ENCODE measurements at places on chromosomes 5 and 9.

- peak; percentile 11 for DNase-seq
These were observed 383.6 kb downstream of the CCDC171 start for GRCh38 chr9:15936306-15936921.

GRCh38 chr5:127849891-127850290 is 146.7 kb downstream of the CCDC192 start:
- no peak for DNase-seq

DNA sequence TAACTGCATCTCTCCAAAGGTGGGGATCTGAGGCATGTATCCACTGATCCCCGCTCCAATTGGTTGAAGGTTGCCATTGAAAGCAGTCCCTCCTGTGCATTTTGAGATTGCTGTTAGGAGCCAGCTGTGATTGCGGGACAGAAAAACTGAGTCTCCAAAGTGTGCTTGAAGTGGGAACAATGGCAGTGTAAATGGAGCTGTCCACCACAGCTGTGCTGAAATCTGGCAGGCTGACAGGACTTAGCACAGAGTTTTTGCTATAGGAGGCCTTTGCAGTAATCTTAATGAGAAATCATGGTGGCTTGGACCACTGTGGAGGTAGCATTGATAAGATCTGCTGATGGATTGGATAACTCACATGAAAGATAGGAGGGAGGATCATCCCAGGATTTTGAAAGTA is 3.3 kb downstream of the RNF20 start:
- no peak for DNase-seq

DNA sequence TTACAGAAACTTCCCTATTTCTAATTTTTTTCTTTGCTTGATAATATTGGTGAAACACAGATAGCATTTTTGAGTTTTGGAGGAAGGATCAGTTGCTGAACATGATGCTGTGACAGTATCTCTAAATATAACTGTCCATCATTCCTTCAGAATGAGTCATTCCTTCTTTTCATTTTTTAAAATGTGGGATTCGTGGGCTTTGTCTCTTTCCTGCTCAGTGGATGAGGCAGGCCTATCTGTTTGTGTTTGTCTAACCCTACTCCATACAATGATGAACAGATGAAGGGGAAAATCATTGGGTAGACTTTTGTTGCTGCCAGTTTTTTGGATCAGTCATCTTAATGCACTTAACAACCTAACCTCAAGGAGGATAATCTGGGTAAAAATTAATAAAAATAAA is 15.7 kb upstream of the OR13C8 start:
- no peak for DNase-seq

DNA sequence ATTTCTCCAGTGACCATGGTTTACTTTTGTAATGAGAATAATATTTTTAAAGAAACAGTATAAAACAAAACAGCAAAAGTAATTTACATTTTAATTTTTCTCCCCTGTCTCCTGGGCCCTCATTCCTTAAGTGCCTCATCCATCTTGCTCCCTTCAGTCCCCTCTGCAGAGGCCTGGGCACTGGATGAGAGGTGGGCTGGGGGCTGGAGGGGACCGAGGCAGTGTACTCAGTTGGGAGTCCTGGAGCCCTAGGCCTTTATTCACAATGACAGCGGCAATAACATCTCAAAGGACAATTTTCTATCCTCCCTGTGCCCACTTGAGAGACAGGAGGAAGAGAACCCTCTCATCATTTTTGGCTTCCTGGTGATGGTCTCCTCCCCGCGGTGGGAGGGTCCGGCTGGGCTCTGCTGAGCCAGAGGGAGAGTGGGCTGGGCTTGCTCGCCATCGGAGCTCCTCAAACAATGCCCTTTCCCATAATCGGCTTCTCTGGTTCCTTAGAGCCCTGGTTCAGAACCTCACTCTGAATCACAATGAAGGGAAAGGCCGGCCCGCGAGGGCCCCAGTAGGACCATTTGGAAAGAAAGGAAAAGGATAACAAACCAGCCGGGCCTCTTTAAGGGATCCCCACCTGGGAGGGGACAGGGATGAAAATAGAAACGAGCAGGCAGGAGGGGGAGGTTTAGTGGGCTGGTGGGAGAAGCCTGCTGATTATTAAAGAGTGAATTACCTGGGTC is 9.7 kb upstream of the SMIM32 start:
- DNase-seq, result no peak

DNA sequence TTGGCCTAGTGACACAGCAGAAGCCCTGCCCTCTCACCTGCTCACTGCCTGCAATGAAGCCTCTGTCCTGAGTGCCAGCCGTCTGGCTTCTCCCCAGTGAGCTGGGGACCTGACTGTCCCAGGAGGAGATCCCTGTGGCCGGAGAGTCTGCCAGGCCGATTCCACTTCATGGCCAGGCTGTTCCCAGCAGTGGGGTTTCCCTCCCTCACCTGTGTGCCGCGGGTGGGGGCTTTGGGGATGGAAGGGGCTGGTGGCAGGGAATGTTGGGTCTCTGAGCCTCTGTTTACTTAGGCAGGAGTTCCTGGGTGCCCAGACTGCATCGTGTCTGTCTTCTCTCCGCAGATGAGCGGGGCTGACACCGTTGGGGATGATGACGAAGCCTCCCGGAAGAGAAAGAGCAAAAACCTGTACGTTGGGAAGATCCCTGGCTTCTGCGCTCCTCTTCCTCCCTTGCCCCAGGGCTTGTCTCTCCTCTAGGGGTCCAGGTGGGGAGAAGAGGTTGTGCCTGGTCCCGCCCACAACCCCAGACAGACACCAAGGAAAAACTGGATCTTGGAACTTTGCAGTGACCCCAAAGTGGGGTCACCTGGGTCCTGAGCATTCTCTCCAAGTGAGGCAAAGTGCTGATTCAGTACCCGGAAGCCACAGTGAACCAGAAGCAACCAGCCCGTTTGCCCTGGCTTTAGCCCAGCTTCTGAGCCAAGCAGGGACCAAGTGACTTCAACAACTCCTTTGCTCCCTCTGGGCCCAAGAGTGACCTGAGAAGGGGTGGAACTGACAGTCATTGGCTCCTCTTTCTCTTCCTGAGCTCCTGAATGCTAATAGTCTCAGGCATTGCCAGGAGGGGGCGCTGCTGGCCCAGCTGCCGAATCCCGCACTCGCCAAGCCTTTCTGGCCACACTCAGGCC is 127.7 kb downstream of the RGS3 start:
- DNase-seq, result peak; percentile 84

GRCh38 chr9:130128733-130129431 is 43.3 kb upstream of the NCS1 start:
- no peak for DNase-seq

- no peak for DNase-seq
These were observed 218.6 kb downstream of the FBXL7 start for GRCh38 chr5:15718421-15719179.

GRCh38 chr9:96719521-96719920 is 58.4 kb downstream of the ZNF510 start:
- no peak for DNase-seq

DNA sequence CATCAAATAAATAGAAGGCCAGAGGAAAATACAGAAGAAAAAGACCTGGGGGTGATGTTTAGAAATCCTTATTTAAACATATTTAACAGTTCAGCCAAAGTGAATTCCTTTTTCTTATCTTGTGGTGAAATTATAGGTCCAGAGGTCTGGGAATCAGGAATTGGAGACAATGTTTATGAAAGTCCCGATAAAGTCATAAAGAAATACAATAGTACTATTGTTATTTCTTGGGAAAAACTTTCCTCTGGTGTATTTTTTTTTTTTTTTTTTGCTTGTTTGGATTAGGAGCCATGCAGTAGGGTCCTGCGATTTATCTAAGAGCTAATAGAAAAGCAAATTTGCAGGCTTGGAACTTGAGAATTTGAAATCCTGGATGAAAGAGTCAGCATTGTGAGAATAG is 426 bp downstream of the C7 start:
- DNase-seq, result no peak

DNA sequence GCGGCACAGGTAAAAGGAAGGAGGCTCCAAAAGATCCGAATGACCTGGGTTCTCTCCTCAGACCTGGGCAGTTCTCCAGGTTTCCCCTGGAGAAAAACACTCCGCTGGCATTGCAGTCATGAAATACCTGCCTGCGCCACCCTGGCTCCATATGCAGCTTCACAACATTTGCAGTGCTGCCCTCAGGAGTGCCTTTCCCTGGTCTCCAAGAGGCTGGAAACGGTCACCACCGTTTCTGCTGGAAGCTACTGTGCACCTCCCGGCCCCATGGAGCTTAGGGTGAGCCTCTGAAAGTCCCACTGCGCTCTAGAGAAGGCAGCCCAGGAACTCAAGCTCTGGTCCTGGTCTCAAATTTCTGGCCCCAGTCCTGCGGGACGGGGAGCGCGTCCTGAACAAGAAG is 670 bp downstream of the UGT3A1 start:
- DNase-seq, result no peak

Data from BE2C (cell line).